ENCODE measurements at places on chromosomes 2 and 18. TPM values are rescaled to one million over a fixed set of nuclear protein-coding genes. Genes with fewer than 3 reads are reported as not detected.

GRCh38 chr18:79852561-79853302 lies 55.0 kb downstream of the KCNG2 start:
- DNase-seq = peak; percentile 43

Gene NOL4
- 1.3 TPM for total RNA-seq

Gene DSC3
- 0.61 TPM for total RNA-seq

DNA sequence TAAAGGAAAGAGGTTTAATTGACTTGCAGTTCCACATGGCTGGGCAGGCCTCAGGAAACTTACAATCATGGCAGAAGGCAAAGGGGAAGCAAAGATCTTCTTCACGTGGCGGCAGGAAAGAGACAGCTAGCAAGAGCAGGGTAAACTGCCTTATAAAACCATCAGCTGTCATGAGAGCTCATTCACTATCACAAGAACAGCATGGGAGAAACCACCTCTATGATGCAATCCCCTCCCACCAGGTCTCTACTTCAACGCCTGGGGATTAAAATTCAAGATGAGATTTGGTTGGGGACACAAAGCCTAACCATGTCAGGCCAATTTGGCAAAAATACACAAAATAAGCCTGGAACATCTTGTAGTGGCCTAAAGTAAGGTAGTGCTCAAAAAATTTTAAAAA lies 152.6 kb downstream of the COL6A3 start:
- no peak for DNase-seq

GRCh38 chr2:241286348-241287090 lies 29.0 kb downstream of the HDLBP start:
- DNase-seq = no peak

Gene NAGK
- 52.0 TPM for total RNA-seq

- DNase-seq = peak; percentile 88
Observed at GRCh38 chr2:16218625-16219024, 278.3 kb downstream of the MYCN start.

DNA sequence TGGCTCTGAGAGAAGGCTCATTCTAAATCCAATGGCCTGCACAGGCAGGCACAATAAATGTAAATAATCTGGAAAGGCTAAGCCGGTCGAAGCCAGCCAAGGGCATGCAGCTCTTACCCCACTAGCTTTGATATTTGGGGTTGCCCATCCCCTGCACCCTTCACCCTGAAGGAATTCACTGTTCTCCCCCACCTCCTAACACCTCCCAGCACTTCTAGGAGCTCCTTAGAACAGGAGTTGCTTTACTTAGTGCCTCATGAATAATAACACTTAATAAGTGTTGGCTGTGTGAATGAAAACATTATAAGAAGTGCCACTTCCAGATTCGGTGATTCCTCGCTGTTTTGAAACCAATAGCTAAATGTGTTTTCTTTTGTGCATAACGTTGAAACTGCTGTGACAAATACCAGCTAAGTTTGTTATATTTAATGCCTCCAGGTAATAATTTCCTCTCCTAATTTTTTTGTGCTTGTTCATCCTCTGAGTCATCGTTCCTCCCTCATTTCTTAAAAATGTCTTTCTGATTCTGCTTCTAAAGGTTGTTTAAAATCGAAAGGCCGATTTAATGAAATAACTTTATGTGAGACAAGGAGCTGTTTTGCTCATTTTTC lies 458.8 kb downstream of the METTL4 start:
- DNase-seq = no peak

Gene PRSS56
- total RNA-seq = not detected

Gene PTPRN
- 0.44 TPM for total RNA-seq

Gene FHOD3
- total RNA-seq = 3.0 TPM

Gene SAG
- not detected for total RNA-seq
